ENCODE measurements at places on chromosomes 7 and 10.

GRCh38 chr7:127447326-127447945, 54.9 kb upstream of the ZNF800 start:
- DNase-seq, result no peak

- DNase-seq, result no peak
Observed at GRCh38 chr10:3750854-3751253, 34.2 kb downstream of the KLF6 start.

GRCh38 chr7:142612237-142612881, 136.9 kb upstream of the PRSS1 start:
- DNase-seq, result no peak

DNA sequence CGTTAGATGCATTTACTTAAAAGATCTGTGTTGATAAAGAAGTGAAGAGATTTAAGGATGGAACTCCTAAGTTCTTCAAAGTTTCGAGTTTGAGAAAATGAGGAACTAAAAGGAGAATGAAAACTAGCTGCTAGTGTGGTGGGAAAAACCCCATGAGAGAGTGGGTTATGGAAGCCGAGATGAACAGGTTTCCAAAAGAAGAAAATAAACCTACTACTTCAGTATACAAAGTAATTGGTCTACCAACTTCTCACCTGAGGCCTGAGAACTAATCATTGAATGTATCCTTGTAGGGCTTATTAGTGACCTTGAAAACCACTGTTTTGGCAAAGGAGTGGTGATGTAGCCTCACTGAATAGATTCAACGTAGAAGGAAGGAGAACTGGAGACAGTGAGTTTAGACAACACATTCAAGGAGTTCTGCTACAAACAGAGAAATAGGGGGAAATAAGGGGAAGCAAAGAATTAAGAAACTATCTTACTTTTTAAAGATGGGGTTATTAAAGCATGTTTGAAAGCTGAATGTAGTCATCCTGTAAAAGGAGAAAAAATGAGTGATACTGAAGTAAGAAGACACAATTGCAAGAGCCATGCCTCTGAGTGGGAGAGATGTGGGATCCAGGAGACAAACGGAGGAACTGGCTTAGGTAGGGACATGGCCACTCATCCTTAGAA, 50.8 kb downstream of the CH25H start:
- no peak for DNase-seq

GRCh38 chr10:71127773-71128172, 84.6 kb upstream of the UNC5B start:
- DNase-seq, result peak; percentile 5

All from NCI-H1417 (cell line).